ENCODE measurements at places on chromosomes 12 and 14. TPM values are rescaled to one million over a fixed set of nuclear protein-coding genes. Genes with fewer than 3 reads are reported as not detected.

Gene PPP1R1A
- total RNA-seq, result 0.87 TPM

Gene TSPAN9
- total RNA-seq, result 50.0 TPM

Gene DCP1B
- 20.1 TPM for total RNA-seq

Gene TMPRSS12
- total RNA-seq, result 1.2 TPM

Gene TMEM120B
- 12.2 TPM for total RNA-seq

Gene FBXL14
- total RNA-seq, result 21.3 TPM

Gene GPRC5D
- total RNA-seq, result not detected

Gene ASIC1
- 2.7 TPM for total RNA-seq

Gene DEGS2
- total RNA-seq, result 8.3 TPM

Gene MDP1
- 19.1 TPM for total RNA-seq

Gene AKAP6
- 3.6 TPM for total RNA-seq

Gene ZDHHC22
- not detected for total RNA-seq

Gene ETFBKMT
- 7.0 TPM for total RNA-seq

Gene KCNK10
- total RNA-seq, result 4.9 TPM

Gene TMEM179
- 6.0 TPM for total RNA-seq

Gene RND1
- total RNA-seq, result 1.6 TPM

Gene YY1
- 60.7 TPM for total RNA-seq

Gene CD4
- 1.6 TPM for total RNA-seq

Gene MUCL1
- total RNA-seq, result not detected

Gene FOXN4
- total RNA-seq, result 0.27 TPM

Gene JPH4
- total RNA-seq, result 8.5 TPM

Gene SRRM4
- 0.11 TPM for total RNA-seq

Gene PTPN21
- 16.8 TPM for total RNA-seq

Gene WNT1
- total RNA-seq, result not detected

Gene SLC25A47
- 0.51 TPM for total RNA-seq

Gene DCN
- total RNA-seq, result 404 TPM

Gene MANSC4
- not detected for total RNA-seq

Gene HECTD1
- total RNA-seq, result 108 TPM

Gene RHNO1
- total RNA-seq, result 29.1 TPM

Gene AMDHD1
- total RNA-seq, result not detected

Gene NGB
- total RNA-seq, result 0.91 TPM

Gene CD69
- total RNA-seq, result 2.2 TPM

Gene P3H3
- 25.7 TPM for total RNA-seq

All from prostate gland (tissue), 2 donors.